ENCODE measurements at places on chromosomes 2 and 18.

- DNase-seq = no peak
Measured at GRCh38 chr2:54321047-54321446, 65.0 kb upstream of the TSPYL6 start.

GRCh38 chr2:29723255-29724001 is 198.0 kb downstream of the ALK start:
- no peak for DNase-seq

- no peak for DNase-seq
Measured at GRCh38 chr2:17792515-17792914, 23.7 kb upstream of the MSGN1 start.

GRCh38 chr2:61179701-61180639 is 18.0 kb downstream of the C2orf74 start:
- DNase-seq = no peak

- no peak for DNase-seq
Measured at GRCh38 chr2:45797451-45798230, 146.2 kb downstream of the PRKCE start.

- DNase-seq = no peak
Measured at GRCh38 chr2:43191947-43192516, 34.4 kb downstream of the ZFP36L2 start.

DNA sequence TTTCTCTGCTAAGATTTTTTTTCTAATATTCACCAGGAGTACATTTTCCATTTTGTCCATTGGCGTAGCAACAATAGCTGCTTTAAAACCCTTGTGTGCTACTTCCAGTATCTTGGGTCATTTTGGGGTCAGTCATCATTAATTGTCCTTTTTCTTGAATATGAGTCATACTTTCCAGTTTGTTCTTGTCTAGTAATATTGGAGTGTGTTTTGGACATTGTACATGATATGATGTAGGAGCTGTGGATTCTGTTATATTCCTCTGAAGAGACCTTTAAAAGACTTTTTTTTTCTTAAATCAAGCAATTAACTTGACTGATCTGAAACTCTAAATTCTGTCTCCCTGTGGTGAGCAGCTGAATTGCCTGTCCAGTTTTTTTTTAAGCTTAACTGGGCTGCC is 40.8 kb downstream of the AGPS start:
- no peak for DNase-seq

DNA sequence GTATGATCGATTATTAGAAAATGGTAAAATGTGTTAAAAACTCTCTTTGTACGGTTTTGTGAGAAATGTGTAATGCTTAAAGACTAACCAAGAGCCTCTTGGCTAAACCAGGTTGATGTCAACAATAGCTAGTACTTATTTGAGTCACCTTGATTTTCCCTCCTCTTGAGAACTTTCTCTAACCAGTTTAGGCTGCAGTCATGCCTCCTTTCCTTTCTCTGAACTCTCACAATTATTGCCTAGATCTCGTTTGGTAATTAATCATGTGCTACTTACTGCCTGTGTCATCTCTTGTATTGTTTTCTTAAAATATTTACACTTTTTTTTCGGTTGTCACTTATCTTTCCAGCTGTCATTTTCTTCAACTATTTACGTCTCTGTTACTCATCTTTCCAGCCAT is 1.1 kb upstream of the EPC2 start:
- DNase-seq = no peak

DNA sequence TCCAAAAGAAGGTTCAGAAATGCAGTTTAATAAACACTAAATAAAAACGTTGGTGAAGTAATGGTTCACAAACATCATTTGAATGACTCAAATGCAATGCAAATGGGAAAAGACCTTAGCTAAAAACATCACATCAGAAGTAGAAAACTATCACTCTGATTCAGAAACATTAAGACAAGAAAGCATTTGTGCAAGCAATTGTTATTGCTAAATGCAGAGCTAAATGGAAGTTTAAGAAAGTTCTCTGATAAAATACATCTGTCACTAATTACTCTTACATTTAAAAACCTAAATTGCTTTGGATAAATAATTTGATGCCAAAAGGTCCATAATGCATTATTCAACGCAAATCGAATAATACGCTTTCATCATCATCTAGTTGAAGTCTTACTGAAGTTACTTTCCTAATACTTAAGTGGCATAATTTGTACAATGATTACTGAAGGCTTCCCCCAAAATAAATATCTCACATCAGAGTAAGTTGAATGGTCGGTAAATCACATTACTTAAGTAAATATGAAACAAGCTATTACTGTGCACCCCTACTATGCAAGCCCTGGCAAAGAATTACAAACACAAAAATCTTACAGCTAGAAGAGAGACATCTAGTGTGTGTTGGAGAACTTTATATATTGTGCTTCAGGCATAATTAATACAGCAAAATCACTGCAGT is 105.7 kb upstream of the KCTD1 start:
- DNase-seq = no peak

DNA sequence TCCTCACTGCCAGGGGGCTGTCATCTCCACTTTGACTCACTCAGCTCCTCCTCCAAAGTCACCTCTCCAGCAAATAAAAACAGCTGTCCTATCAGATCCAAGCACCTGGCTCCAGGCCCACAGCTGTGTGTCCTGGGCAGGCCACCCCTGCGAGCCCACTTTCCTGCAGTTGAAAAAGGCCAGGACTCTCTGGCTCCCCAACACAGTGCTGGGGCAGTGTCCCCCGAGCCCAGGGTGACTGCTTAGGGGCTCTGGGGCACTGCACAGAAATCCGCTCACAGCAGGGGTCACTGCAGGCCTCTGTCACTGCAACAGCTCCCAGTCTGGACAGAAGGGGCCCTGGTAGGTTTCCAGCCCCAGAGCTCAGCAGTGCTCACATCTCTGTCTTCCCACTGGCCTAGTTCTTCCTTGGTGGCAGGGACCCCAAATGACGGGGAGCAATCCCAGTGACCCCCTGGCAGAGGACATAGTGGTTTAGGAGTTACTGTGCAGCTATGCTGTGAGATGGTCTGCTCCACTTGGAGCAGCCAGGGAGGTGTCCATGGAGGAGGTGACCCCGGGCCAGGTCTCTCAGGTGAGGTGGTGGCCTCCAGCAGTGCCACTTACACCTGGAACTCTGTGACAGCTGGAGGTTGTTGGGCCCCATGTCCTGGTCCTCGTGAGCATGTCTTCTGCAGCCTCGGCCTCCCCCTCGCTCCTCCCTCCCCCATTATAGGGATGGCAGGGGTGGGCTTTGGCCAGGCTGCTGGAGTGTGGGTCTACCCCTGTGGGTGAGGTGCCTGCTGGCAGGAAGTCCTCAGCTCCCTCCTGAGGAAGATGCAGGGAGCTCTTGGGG is 35.5 kb downstream of the HS6ST1 start:
- DNase-seq = no peak

- DNase-seq = no peak
Measured at GRCh38 chr2:47274054-47274782, 119.1 kb upstream of the STPG4 start.

- no peak for DNase-seq
Measured at GRCh38 chr2:192072778-192073177, 122.0 kb downstream of the TMEFF2 start.

- no peak for DNase-seq
Measured at GRCh38 chr2:202317080-202317857, 51.7 kb downstream of the NOP58 start.

DNA sequence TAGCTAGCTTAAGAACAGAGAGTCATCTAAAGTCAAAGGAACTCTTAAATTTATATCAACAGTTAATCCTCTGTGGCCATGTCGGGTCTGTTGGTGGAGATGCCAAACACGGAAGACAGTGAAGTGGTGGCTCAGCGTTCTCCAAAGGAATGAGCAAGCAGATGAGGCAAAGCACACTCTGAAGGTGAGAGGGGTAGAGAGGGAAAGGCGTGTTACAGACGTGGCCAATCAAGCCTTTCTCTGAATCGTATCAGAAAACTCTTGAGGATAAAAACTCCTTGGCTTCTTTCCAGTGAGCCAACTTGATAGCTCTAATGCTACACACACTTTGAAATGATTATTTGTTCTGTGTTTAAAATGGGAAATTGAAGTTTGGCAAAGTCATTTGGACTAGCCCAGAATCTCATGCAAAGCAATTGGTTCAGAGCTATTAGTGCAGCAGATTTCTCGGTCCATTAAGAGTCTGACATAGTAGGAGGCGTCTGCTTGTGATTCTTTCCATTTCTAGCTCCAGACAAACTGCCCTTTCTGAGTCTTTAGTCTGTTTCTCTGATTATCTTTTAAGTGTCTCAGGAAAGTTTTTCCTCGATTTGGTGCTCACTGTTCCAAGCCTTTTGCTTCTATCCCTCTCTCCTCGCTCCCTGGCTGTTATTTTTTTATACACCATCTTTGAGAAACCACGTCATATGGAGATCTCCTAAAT is 57.5 kb upstream of the CPO start:
- DNase-seq = no peak

GRCh38 chr2:58923869-58924268 is 682.7 kb upstream of the FANCL start:
- no peak for DNase-seq

DNA sequence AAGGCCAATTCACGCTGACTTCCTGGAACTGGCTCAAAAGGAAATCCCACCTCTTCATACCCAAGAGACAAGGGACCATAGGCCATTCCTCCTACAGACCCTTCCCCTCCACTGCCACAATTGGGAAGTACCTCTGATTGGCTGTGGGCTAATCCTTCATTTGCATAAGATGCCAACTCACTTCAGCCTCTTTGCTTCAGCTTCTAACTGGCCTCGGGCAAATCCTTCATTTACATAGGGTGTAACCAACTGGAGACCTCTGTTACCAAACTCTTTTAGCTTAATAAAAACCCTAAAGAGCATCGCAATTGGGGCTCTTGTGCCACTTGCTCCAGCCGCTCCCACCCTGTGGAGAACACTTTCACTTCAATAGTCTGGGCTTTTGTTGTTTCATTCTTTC is 38.2 kb downstream of the MC2R start:
- no peak for DNase-seq

DNA sequence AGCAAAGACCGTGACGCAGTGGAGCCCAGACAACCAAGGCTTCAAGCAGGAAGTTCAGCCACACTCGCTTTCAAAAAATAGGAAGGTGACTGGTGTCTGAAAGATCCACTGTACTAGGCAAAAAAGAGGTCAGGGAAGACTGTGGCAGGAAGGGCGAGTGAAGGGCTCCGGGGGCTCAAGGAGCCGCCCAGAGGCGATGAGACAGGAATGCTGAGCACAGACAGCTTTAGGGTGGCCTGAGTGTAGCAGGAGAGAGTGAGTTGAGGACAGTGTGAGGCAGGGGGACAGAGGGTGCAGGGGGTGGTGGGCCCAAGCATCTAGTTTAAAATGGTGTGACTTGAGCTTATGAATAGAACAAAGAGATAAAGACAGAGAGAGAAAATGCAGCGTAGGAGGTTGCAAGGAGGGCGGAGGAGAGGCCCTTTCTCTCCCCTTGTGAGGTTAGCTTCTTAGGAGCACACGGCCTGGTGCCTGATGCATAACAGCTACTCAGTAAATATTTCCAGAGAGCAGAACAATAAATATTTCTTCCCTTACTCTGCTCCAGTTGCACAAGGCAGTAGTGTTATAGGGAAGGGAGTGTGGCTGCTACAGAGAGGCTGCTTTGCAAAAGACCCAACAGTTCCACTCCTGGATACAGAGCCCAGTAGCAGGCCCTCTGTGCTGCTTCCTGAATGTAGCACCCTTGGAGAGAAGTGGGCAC is 789.7 kb upstream of the RAB6C start:
- no peak for DNase-seq

DNA sequence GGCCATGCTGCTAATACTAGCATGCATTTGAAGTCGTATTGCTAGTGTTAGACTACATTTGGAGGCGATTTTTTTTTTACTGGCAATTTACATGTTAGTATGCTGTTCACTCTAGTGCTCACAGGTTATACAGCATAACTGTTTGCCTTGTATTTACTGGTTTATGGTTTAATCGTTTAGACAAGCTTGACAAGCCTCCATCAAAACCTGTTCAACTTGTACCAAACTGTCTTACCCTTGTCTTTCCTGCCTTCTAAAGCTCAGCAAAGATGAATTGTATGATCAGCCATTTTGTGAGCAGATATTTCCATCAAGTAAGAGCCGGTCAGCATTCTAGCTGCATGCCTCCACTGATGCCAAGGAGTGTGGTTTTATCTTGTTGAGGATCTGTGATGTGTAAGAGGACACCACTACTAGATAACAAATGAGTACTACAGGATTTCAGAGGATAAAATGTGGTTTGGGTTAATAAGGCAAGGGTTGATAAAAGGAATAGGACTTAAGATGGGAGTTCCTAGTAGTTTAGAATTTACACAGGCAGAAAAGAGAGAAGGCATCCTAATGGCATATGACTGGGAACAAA is 68.4 kb upstream of the ITM2C start:
- no peak for DNase-seq

GRCh38 chr18:36772241-36772723 is 56.5 kb downstream of the TPGS2 start:
- no peak for DNase-seq

DNA sequence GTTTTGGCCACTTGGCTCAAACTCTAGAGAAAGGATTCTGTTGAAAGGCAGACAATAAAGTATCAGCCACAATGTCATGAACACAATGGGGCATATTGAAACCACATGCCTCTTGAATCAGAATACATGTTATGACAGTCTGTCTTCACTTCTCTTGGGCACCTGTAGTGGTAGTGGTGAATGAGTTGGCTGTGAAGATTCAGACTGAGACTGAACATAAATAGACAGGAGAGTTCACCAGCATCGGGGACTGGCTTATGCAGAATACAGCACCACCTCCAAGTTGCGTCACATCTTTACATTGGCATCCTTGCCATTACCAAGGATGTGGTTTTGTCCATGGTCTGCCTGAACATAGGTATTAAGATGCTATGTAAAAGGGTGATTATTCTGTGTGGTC is 336.8 kb downstream of the MYCN start:
- DNase-seq = no peak

Measured in stimulated activated CD8-positive, alpha-beta memory T cell treated with anti-CD3 and anti-CD28 coated beads, Interleukin-2, amount 100 ng/mL, for 48 hours (primary cell).